ENCODE measurements at places on chromosomes 2 and 18.

DNA sequence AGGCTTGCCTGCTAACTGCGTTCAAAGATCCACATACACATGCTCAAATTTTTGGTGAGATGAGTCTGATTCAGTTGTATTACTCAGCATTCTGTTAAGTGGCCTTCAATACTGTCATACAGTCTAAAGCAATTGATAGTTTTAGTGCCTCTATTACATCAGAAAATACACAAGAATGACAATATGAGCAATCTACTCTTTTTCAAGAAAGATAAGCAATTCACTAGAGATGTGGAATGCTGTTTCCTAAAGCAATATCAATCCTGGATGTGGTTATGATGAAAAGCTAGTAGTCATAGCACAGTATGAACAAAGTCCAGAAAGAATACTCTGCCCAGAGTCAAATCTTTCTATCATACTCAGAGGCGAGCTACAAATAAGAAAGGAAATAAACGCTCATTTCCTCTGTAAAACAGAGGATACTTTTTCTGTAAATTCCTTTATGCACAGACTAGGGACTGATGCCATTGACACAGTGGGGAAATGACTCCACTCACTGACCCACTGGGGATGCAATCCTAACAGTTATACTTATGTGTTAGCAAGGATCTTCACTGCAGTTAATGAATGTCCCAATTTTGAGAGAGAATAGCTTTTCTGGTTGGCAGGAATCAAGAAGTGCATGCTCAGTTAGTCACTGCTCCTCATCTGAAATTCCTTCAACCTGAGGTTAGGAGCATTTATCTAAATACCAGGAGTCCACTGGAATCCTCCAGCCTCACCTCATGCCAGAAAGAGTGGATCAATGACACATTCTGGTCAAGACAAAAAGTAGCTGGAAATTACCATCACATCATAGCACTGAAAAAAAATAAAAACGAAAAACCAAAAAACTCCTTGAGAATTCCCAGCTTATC, 83.3 kb downstream of the PDE11A start:
- DNase-seq, result no peak

DNA sequence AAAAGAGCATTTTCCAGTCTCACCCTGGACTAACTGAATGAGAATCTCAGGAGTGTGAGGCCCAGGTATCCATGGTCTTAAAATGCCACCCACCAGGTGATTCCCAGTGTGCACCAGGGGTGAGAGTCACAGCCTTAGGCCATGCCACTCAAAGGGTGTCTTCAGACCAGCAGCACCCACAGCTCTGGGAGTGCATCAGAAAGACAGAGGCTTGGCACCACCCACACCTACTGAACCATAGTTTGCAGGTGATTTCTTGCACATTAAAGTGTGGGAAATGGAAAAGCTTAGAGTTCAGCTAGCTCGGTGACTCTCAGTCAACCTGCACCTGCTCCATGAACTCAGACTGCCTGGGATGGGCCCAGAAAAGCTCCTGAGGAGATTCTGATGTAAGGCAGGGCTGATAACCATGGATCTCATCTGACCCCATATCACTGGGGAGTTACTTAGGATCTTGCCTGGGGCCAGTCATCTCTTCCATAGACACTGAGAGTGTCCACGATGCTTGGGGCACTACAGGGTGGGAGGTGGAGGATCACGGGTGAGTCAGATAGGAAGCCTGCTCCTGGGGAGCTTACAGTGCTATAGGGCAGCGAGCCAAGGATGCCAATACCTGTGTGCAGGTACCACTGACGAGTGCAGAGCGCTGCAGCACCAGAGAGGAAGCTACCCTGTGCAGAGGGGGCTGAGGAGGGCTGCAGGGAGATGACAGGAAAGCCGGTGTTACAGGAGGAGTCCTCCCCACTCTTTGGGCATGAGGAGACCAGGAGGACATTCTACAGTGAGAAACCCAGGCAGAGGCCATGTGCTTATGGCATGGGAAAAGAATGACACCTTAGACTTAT, 4.6 kb downstream of the IL37 start:
- DNase-seq, result peak; percentile 12

GRCh38 chr2:206435742-206436141, 7.6 kb upstream of the ADAM23 start:
- DNase-seq, result no peak

- DNase-seq, result no peak
Observed at GRCh38 chr2:32931945-32932709, 14.6 kb upstream of the LTBP1 start.

DNA sequence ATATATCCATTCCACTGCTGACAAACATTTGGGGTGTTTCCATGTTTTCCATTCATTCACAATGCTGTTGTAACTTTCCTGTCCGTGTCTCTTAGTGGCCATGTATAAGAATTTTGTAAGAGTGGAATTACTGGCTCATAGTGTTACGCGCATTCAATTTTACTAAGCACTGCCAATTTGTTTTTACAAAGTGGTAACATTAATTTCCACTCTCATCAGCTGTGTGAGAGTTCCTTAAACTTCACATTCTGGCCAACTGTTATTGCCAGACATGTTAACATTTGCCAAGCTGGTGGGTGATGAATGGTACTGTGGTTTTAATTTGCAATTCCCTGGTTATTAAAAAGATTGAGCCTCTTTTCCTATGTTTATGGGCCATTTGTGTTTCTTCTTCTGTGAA, 134.2 kb downstream of the DTNB start:
- no peak for DNase-seq

- DNase-seq, result no peak
Observed at GRCh38 chr2:143246815-143247744, 117.9 kb downstream of the ARHGAP15 start.

GRCh38 chr2:29698216-29698615, 223.2 kb downstream of the ALK start:
- DNase-seq, result no peak

GRCh38 chr18:48472610-48473009, 63.4 kb upstream of the ZBTB7C start:
- DNase-seq, result no peak

All from activated T-cell treated with anti-CD3 and anti-CD28 coated beads for 48 hours (primary cell).